Epithelial cell of esophagus (primary cell): ENCODE measurements at places on chromosomes 12 and 14.

- peak; percentile 27 for DNase-seq
Measured at GRCh38 chr14:68924186-68925158, 54.6 kb downstream of the ACTN1 start.

- no peak for DNase-seq
Measured at GRCh38 chr14:92944976-92945375, 22.0 kb downstream of the CHGA start.

- no peak for DNase-seq
Measured at GRCh38 chr12:40335991-40336390, 111.2 kb downstream of the LRRK2 start.

GRCh38 chr12:105865886-105866285 is 272.9 kb downstream of the NUAK1 start:
- DNase-seq = no peak

GRCh38 chr14:104477666-104478380 is 101.7 kb upstream of the C14orf180 start:
- no peak for DNase-seq

DNA sequence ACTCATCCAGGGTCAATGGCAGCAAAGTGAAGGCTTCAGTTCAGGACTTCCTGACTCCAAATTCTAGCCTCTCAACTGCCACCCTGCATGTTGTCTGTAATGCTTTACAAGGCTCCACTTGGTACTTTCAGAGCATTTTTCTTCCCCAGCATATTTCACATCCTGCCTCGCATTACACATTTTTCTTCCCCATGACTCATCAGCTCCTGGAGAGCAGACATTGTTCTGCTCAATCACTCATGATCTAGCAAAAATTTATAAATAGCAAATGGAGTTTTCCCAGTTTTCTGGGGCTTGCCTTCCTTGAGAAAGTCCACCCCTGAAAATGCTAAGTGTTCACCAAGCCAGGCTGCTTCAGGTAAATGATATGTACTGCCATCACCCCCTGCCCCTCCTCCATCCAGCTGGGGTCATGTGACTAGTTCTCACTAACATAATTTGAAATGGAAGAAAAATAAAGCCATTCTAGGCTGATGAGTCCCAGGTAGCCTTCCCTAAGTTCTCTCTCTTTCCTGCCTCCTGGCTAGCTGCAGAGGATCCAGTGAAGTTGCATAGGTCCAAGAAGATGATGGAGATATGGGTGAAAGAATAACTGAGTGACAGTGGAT is 69.4 kb downstream of the ARMH4 start:
- peak; percentile 80 for DNase-seq

- DNase-seq = no peak
Measured at GRCh38 chr14:79764323-79764722, 447.0 kb downstream of the DIO2 start.
